Stimulated activated CD8-positive, alpha-beta memory T cell treated with anti-CD3 and anti-CD28 coated beads, Interleukin-4, amount 100 ng/mL, for 1 hour (primary cell): ENCODE measurements at places on chromosomes 5 and 9.
A peak's percentile ranks its signal among the peaks of the same experiment; 100 is the strongest.

- no peak for DNase-seq
These were observed 5.5 kb downstream of the ZDHHC12 start for GRCh38 chr9:128718475-128718874.

DNA sequence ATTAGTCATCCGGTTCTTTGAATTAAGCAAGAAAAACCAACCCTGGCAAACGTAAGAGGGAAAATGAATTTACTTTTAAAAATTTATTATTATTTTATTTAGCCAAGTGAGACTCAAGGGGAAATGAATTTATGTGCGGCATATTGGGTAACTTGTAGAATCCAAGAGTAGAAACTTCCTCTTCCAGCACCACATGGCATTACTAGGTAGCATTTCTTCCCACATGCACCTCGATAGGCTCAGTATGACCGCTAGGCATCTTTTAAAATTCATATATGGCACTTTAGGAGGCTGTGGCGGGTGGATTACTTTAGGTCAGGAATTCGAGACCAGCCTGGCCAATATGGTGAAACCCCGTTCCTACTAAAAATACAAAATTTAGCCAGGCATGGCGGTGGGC, 17.6 kb upstream of the MYO10 start:
- DNase-seq, result no peak

DNA sequence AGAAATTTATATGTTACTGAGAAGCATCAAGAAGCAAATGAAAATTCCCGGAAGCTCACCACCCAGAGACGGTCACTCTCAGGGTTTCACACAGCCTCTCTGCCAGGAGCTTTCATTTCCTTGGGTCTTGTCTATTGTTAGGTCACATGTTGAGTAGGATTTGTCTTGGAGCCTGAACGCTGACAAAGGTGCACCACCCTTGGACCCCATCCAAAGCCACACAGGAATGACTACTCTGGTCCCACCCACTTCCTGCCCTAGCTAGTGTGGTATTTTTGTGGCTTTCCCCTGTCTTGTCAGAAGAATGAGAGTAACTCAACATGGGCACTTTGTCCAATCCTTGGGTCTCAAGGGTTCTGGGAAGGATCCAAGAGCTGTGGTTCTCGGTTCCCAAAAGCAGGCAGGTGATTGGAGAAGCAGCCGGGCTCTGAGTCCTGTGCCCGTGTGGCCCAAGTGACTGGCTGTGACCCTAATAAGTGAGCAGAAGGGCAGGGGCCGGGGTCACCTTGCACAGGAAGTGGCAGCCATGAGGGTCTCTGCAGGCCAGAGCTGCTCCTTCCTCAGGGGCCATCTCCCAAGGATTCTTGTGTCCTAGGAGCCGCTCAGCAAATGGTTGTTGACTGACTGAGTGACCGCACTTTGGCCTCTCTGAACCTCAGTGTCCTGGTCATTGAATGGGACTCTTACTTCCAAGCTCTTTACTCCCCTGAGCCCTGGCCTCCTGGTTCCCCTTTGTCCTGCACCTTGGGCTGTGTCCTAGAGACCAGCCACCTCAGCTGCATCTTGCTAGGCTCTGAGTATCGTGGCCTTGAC, 6.9 kb downstream of the FGD3 start:
- peak; percentile 67 for DNase-seq

GRCh38 chr5:71782393-71782770, 63.3 kb downstream of the CARTPT start:
- DNase-seq, result no peak

DNA sequence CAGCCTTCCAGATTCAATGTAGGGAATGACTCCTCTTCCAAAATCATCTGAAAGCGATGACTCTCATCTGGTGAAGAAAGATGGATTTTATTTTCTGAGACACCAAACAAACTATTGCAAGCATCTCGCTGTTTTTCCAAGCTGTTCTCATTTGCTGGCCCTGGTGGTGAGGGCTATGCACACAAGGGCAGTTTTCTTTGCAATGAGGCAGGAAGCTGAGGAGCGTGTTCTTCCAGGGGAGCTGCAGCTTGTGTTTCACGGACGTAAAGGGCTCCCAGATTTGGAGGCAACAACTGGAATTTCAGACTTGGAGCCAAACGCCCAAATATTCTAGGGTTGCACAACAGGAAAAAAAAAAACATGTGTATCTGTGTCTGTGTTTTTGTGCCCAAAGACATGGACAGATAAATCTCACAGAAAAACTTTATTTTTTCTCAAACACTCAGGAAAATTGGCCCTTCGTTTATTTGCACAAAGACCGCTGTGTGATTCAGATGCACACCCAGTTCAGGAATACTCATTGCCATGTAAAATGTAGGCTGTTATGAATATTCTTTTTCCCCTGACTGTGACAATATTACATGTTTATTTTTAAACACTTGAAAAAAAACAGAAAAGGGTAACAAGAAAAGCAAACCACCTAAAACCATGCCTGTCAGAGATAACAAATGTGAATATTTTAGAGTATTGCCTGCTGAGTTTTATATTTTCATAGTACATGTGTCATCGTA, 151.3 kb downstream of the GAS1 start:
- DNase-seq, result no peak

DNA sequence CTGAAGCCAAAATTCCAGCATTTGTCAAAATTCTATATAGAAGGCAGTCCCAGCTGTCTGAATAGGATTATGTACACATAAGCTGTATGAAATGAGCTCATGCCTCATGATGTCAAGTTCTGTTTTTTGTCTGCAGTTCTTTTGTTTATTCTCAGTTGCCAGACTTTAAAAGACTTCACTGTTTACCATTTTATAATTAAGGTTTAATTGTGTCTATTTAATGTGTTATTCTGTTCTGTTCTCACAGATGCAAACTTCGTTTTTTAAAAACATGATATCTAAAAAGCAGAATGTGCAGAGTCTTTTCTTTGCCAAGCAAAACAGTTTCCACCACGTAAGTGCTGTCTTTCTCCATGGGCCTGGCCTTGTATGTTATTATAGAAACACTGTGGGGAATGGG, 31.1 kb downstream of the ERAP1 start:
- DNase-seq, result no peak

GRCh38 chr5:3853362-3853761, 257.7 kb downstream of the IRX1 start:
- no peak for DNase-seq

GRCh38 chr5:128825826-128826225, 139.5 kb upstream of the SLC27A6 start:
- no peak for DNase-seq

DNA sequence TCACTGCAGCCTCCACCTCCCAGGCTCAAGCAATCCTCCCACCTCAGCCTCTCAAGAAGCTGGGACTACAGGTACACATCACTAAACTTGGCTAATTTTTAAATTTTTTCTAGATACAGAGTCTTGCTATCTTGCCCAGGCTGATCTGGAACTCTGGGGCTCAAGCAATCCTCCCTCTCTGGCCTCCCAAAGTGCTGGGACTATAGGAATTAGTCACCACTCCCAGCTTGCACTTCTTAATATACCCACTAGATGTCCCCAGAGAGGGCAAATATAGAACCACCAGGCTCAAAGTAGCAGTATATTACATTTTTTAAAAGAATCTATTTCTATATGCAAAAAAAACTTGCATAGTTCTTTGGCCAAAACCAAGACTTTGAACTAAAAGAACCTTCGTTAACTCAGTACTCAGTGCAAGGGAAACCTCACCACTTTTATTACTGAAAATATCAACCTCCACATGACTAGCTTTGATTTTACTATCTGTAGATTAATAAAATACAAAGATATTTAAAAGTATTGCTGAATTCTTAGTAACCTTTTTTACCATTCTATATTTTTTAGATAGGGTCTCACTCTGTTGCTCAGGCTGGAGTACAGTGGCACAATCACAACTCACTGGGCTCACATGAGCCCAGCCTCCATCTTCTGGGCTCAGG, 25.8 kb upstream of the HSD17B3 start:
- DNase-seq, result peak; percentile 6

- DNase-seq, result no peak
These were observed 74.8 kb downstream of the SLF1 start for GRCh38 chr5:94693043-94693822.

GRCh38 chr9:125375820-125376219, 114.2 kb downstream of the GAPVD1 start:
- DNase-seq, result no peak

GRCh38 chr5:141663506-141663905, 12.3 kb upstream of the FCHSD1 start:
- no peak for DNase-seq

DNA sequence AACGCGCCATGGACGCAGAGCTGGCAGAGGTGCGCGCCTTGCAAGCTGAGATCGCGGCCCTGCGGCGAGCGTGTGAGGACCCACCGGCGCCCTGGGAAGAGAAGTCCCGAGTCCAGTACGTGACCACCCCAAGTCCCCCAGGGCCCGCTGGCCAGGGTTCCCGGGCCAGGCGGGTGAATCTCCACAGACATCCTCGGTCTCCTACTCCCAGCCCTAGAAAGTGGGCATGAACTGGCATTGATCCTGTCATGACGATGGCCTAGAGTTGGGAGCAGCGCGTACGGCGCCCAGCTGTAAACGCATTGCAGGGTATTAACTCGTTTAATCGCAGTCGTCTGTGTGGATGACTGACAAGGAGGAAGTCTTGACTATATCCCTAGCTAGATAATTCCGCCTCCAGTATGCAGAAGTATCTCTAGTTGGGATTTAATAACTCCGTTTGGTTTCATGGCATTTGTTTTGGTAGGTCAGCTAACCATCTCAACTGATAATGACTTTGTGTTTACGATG, 293 bp downstream of the CENPP start:
- DNase-seq, result no peak

- DNase-seq, result no peak
These were observed 90.9 kb downstream of the KIF4B start for GRCh38 chr5:155104441-155104840.

GRCh38 chr9:121454972-121455371, 44.7 kb downstream of the GGTA1 start:
- no peak for DNase-seq

- DNase-seq, result no peak
These were observed 1.3 kb downstream of the AK1 start for GRCh38 chr9:127876026-127876763.

- no peak for DNase-seq
These were observed 1359.8 kb upstream of the CDH9 start for GRCh38 chr5:28398185-28398584.

GRCh38 chr5:95712347-95712958, 18.7 kb upstream of the RHOBTB3 start:
- no peak for DNase-seq

DNA sequence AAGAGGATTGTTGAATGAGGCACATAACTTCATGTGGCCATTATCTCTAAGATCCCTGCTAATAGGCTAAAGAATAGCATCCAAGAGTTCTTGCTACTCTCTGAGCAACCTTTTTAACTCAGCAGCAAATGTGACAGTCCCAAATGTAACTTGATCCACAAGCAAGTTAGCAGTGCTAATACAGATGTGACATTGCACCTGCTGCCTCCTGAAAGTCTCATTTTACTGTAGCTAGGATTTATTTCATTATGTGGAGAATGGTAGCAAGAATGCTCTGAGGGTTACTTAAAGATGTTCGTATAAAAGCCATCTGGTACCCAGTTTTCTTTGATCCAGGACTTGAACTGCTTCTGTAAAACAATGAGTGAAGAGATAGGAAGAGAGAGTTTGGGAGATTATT, 45.8 kb downstream of the CDH10 start:
- no peak for DNase-seq

GRCh38 chr5:71810023-71810422, 90.9 kb downstream of the CARTPT start:
- DNase-seq, result no peak

GRCh38 chr9:29203244-29203930, 1630.1 kb upstream of the C9orf72 start:
- DNase-seq, result no peak

GRCh38 chr5:122997294-122997693, 39.2 kb downstream of the PPIC start:
- DNase-seq, result no peak

DNA sequence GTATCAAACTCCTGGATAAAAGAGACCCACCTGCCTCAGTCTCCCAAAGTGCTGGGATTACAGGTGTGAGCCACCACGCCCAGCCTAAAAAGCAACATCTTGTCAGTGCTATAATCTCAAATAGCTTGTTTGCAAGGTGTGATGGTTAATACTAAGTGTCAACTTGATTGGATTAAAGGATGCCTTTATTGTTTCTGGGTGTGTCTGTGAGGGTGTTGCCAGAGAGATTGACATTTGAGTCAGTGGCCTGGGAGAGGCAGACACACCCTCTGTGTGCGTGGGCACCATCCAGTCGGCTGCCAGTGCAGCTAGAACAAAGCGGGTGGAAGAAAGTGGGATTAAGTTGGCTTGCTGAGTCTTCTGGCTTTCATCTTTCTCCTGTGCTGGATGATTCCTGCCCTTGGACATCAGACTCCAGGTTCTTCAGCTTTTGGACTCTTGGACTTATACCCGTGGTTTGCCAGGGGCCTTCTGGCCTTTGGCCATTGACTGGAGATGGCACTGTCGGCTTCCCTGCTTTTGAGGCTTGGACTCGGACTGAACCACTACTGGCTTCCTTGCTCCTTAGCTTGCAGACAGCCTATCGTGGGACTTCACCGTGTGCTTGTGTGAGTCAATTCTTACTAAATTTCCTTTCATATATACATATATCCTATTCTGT, 28.1 kb downstream of the TARS1 start:
- no peak for DNase-seq

- DNase-seq, result no peak
These were observed 154.9 kb downstream of the OLFM1 start for GRCh38 chr9:135242406-135242805.

- no peak for DNase-seq
These were observed 22.5 kb downstream of the TPPP start for GRCh38 chr5:670396-671270.

GRCh38 chr5:71829206-71829605, 110.1 kb downstream of the CARTPT start:
- DNase-seq, result no peak

DNA sequence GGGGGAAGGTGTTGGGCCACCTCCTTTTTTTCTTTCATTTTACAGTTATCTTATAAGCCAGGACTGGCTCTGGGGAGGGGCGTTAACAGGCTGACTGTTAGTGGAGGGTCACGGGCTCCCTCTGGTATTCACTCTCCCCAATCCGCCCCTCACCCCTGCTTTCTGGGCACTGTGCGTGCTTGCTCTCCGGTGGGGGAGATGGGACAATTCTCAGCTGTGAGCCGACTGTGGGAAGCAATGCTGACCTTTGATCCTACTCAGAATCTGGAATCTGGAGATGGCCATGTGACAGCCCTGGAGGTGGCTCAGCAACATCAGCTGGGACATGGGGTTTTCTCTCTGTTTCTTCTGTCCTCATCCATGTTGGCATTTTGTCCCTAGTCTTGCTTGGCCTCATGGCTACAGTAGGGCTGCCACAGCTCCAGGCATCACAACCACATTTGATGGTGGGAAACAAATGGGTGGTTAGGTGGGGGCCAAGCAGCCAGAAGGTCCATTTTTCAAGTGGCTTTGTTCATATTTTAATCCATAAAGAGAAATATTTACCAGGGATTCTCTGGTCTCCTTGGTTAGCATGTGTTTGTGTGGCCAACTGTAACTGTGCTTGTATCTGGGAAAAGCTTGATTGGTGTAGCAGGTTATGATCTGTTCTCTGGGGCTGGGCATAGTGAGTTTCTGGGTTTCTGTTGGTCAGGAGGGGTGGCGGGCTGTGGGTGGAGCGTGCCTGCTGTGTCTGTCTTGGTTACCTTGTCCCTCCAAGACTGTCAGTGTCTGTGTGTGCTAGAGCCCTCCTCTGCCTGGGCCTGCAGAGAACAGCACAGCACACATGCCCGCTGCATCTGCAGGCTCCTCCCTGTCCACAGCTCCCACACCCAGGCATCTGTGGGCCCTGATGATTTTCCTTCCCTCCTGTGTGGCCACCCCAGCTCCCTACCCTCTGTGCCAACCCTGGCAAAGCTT, 12.4 kb downstream of the WNK2 start:
- no peak for DNase-seq

GRCh38 chr5:83891261-83891660, 170.6 kb upstream of the HAPLN1 start:
- no peak for DNase-seq
